ENCODE measurements at places on chromosomes 11 and 22. TPM values are rescaled to one million over a fixed set of nuclear protein-coding genes. Genes with fewer than 3 reads are reported as not detected.

DNA sequence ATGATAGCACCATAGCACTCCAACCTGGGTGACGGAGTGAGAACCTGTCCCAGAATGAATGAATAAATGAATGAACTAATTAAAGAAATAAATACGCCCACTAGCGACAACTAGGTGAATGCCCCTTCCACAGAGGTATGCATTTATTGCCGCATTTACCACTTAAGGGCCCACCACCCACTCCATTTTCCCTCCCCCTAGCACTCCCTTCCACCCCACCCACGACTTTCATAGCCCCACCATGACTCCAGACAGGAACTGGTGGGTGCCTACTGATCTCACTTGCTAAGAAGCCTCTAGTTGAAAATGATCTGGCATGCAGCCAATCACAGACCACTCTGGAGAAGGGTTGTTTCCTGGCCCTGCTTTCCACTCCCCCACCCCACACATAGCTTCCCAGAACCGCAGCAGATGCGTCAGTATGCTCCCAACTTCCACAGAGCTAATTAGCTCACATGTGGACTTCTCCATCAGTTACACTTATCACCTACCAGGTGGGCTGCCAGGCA is 167.6 kb downstream of the WT1 start:
- DNase-seq = no peak

- no peak for DNase-seq
Measured at GRCh38 chr22:22248878-22249277, 4.3 kb downstream of the VPREB1 start.

GRCh38 chr11:723120-723883 is 17.3 kb downstream of the EPS8L2 start:
- DNase-seq = peak; percentile 54

DNA sequence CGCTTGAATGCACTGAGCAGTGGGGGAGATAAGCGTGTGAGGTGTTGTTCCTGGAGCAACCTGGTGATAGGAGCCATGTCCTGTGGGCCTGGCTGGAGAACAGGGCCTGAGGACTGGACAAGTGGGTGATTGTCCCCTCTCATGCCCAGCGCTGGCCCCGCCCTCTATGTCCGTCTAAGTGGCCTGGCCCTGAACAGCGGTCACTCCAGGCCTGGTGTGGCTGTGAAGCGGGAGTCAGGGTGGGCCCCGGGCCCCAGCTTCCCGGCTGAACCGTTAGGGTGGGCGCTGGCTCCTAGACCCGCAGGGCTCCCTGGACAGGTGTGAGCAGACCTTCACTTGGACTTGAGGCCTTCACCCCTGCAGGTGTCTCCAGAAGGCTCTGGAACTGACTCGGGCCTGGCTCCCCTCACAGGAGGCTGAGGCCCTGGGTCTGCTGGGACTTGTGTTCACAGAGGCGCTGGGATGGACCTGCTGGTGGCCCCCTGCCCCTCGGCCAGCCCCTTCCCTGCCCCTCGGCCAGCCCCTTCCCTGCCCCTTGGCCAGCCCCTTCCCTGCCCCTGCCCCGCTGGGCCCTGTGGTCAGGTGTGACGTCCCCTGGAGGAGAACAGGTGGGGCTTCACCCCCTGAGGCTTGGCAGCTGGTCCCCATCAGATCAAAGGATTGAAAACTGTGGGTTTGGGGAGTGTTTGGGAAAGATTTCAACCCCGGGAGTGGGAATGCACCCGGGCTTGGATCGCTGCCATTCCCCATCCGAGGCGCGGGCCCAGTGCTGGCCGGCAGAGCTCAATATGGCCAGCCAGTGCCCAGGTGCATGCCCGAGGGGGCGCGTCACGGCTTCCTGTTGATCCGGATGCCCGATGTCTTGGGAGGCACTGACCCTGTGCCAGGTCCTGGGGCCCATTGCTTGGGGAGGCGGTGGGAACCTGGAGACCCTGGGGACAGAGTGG is 3.2 kb upstream of the MUC6 start:
- no peak for DNase-seq

- DNase-seq = no peak
Measured at GRCh38 chr11:130159657-130160497, at the start of gene ST14. ST14 (plus strand) TSS chr11:130159782; CDS start chr11:130159980, 198 bp downstream.

DNA sequence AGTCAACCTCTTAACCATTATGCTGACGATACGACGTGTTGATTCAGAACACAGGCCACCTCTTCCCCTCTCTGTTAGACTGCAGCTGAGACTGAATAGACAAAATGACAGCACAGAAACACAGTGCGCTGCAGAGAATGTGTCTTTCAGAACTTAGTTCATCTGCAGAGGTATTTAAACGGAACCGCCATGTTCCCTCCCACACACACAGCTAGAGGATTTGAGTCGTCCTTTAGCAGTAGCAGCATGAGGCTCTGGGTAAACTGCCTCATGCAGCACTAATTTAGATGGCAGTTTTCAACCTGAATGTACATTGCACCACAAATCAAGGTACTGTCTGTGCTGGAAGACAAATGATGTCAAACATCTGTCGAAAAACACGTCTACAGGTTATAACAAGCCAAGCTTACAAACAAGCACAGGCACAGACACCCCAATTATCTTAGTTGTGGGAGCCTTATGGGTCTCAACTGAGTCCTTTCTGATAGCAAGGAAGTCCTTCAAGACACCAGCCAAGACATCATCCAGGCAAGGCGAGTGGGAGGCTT is 76.6 kb upstream of the LRRC4C start:
- DNase-seq = no peak

GRCh38 chr22:50583294-50583861 is 729 bp upstream of the CHKB start:
- DNase-seq = no peak

GRCh38 chr11:111691741-111692140 is 74.4 kb downstream of the PPP2R1B start:
- DNase-seq = no peak

DNA sequence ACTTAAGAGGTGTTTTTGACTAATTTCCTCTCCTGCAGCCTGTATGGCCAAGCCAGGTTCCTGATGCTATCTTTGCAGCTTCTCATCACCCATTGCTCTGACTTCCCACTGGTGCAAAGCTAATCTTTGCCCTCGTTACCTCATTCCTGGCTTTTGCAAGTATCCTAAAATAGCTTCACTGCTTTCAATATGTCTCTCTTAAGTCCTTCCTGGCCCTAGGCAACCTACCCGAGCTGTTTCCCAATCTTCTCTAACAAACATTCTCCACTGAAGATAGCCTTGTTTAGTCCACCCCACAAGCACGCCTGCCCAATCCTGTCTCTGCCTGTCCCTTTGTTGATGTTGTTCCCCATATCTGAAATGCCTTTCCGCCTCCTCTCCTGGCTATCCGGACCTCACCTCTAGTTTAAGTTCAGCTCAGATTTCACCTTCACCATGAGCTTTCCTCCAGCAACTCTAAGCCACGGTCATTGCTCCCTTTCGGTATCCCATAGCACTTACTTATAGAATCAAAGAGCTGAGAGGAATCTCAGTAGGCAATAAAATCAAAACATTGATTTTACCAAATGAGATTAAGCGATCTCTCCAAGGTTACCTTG is 30.1 kb upstream of the CECR2 start:
- DNase-seq = no peak

GRCh38 chr11:32331098-32331497 is 104.2 kb downstream of the WT1 start:
- no peak for DNase-seq

- no peak for DNase-seq
Measured at GRCh38 chr11:68680541-68681231, 3.7 kb upstream of the GAL start.

- no peak for DNase-seq
Measured at GRCh38 chr22:27331526-27332281, 469.9 kb downstream of the MN1 start.

DNA sequence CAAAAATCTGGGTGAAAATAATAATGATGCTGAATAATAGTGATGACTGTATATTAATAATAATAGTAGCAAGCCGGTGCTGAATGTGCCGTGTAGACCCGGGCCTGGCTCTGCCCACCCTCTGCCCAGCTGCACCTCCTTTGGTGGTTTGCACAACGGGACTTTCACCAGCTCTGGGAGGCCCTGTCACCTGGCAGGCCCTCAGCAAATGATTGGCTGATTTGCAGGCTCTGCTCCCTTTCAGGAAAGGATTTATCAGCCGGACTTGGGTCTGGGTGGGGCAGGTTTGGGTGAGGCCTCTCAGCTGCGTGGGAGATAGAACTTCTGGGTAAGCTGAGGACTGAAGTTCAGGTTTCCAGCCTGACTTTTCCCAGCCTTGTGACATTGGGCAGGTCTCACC is 21.4 kb downstream of the KIAA1671 start:
- DNase-seq = no peak

- no peak for DNase-seq
Measured at GRCh38 chr22:38753948-38754750, 1.6 kb downstream of the SUN2 start.

DNA sequence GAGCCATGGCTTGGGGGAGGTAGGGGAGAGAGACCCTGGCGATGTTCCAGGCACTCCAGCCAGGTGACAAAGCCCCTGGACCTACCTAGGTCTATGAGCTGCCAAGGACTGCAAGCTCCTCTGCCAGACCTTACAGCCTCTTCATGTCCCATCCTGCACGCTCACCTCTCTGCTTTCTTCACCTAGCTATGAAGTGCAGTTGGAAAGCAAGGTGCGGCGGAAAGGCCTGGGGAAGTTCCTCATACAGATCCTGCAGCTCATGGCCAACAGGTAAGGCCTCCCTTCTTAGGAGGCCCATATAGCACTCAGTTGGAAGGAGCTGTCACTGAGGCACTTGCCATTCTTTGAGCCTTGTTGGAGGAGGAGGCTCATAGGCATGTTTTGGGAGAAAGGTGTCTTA is 13.8 kb downstream of the NAA40 start:
- no peak for DNase-seq

- no peak for DNase-seq
Measured at GRCh38 chr11:129719037-129719436, 96.6 kb upstream of the TMEM45B start.

DNA sequence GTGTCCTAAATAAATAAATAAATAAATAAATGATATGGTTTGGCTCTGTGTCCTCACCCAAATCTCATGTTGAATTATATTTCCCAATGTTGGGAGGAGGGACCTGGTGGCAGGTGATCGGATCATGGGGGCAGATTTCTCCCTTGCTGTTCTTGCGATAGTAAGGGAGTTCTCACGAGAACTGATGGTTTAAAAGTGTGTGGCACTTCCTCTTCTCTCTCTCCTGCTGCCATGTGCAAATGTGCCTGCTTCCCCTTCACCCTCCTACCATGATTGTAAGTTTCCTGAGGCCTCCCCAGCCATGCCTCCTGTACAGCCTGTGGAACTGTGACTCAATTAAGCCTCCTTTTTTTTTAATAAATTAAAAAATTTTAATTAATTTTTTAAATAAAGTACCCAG is 138.2 kb downstream of the FBXO7 start:
- DNase-seq = no peak

DNA sequence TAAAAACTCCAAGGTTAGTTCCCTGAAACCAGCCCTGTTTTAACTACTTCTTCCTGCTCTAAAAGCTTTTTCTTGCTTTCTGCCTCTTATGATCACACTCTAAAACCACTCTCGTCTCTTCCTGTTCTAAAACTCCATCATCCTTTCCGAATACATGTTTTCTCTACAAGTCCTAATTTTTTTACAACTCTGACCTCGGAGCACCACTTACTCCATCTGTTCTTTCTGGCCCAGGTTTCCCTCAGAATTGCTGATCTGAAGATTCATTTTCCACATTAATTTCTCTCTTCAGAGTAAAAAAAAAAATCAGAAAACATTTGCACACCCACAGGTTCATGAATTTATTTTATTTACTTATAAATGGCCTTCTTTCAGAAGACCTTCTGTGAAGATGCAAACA is 265.7 kb upstream of the CADM1 start:
- DNase-seq = no peak

DNA sequence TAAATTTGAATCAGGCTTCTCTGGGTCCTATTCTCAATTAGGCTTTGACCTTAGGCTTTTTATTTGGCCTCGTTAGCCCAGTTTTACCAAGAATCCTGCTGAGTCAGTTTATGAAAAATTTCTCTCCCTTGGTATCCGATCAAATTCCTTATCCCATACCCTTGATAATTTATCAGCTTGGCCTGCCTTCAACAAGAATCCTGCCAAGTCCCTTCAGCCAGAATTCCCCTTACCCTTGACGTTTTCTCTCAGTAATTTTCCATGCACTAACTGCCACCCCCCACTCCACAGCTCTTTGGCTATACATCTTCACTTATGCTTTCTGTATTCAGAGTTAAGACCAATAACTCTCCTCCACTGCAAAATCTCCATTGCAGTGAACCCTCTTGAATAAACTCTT is 811.0 kb upstream of the CCDC90B start:
- DNase-seq = no peak

- no peak for DNase-seq
Measured at GRCh38 chr11:31803813-31804311, 7.3 kb downstream of the PAX6 start.

GRCh38 chr22:33756508-33756949 is 163.7 kb downstream of the LARGE1 start:
- DNase-seq = no peak

GRCh38 chr22:36910461-36910860 is 3.0 kb upstream of the CSF2RB start:
- no peak for DNase-seq

- no peak for DNase-seq
Measured at GRCh38 chr11:13917264-13917663, 45.3 kb upstream of the SPON1 start.

DNA sequence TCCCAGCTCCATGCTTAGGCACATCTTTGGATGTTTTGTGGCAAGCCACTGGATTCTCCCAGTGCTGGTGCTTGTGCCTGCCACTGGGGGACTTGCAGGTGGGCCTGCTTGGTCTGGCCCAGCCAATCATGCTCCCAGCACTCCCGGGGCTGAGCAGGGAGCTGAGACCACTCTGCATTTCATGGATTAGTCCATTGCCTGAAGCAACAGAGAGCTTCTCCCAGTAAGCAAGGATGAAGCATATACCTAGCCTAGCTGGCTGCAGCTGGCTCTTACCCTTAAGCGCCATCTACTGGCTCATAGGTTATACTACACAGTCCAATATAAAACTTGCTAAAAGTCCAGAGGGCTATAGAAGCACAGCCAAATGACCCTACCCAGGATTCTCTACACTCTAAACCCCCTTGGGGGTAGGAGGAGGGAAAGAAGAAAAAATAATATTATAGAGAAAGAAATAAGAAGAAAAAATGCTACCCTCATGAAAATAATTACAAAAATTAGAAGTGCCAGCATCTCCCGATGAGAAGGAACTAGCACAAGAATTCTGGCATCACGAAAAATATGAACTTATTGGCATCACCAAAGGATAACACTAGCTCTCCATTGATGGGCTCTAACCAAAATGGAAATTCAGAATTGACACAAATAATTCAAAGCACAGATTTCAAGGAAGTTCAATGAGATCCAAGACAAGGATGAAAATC is 275.3 kb downstream of the C11orf87 start:
- peak; percentile 8 for DNase-seq

GRCh38 chr11:90251599-90251998 is 28.8 kb upstream of the CHORDC1 start:
- DNase-seq = no peak

- peak; percentile 43 for DNase-seq
Measured at GRCh38 chr11:61967924-61968757, 707 bp upstream of the FTH1 start.

CD81 gene
- 263 TPM for total RNA-seq

INS gene
- not detected for total RNA-seq

NUDT8 gene
- total RNA-seq = 1.7 TPM

NAA40 gene
- 72.1 TPM for total RNA-seq

SYCE3 gene
- not detected for total RNA-seq

ACR gene
- not detected for total RNA-seq

GAL3ST3 gene
- total RNA-seq = not detected

CNIH2 gene
- total RNA-seq = 8.8 TPM

MS4A15 gene
- not detected for total RNA-seq

MS4A7 gene
- 44.3 TPM for total RNA-seq

SPI1 gene
- total RNA-seq = 65.4 TPM

GAB4 gene
- total RNA-seq = 2.7 TPM

GNAZ gene
- 7.5 TPM for total RNA-seq
